ENCODE measurements at places on chromosomes 4 and X.

DNA sequence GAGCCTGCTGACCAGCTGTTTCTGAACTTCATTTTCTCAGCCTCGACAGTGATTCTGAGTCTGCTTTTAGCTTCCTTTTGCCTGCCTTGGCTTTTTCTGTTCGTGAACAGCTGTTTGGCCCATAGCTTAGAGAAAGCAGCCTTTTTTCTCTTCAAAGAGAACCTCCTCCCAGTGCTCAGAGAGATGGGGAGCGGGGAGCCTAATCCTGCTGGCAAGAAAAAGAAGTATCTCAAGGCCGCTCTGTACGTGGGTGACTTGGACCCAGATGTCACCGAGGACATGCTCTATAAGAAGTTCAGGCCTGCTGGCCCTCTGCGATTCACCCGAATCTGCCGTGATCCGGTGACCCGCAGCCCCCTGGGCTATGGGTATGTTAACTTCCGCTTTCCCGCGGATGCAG, 756 bp downstream of the PABPC5 start:
- DNase-seq, result no peak

DNA sequence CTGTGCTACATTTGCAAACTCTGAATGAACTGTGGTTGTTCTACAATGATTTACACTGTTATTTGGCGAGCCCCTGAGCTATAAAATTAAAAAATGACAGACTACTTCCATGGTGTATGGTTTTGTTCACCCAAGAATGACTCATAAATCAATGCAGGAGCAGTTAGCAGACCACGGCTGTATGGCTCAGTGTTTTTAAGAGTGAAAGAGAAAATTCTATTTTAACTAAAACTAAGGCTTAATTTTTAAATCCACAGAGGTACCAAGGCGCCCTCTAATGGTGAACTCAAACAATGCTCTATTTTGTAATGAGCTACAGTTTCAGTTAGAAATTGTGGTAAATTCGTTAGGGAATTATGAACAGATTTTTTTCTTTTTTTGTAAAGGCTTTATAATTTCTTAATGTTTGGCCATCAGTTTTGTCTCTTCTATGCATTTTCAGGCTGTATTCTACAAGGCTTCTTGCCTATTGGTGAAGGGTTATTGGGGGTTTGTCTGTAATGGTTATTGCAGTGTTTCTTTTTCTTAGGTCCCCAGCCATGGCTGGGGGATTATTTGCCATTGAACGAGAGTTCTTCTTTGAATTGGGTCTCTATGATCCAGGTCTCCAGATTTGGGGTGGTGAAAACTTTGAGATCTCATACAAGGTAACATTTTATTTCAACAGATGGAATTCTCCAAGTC, 32.5 kb downstream of the HMGB2 start:
- peak; percentile 47 for DNase-seq

- DNase-seq, result peak; percentile 31
Measured at GRCh38 chr4:2592572-2592971, 56.1 kb downstream of the FAM193A start.

GRCh38 chr4:123176605-123177004, 220.0 kb upstream of the SPRY1 start:
- DNase-seq, result no peak

GRCh38 chrX:31658360-31658759, 586.5 kb upstream of the FTHL17 start:
- DNase-seq, result peak; percentile 8

- no peak for DNase-seq
Measured at GRCh38 chrX:153926552-153926857, 441 bp upstream of the ARHGAP4 start.

DNA sequence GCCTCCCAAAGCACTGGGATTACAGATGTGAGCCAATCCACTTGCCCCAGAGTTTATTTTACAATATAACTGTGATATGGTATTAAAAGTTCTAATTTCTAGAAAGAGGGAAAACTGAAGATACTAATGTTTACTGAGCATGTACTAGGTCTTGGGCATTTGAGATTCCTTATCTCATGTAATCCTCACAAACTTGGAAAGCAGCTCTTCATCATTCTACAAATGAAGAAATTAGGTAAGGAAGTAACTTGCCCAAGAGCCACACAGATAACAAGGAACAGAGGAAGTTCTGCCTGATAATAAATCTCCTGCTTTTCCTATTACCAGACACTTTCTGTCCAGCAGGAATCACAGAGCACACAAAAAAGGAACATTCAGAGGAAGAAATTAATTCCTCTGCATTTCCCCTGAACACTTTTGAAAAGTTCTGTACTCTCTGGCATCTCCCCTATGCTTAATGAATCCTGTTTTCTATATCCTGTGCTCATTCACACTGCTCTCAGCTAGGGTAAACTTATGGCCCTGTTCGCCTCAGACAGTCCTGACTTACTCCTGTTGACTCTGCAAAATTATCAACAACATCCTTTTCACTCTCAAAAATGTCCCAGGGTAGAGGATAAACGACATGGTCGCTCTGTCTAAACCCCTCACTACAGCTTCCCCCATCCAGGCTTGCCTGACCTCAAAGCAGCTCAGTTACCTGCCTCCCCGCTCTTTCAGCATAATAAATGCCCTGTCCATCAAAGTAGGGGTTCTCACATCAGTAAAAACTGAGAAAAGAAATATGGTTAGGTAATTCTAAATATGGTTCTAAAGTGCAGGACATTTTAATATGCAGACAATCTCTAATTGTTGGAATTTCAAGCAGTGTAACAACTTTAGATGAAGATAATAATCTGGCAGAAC, 13.6 kb downstream of the SH3RF1 start:
- no peak for DNase-seq

DNA sequence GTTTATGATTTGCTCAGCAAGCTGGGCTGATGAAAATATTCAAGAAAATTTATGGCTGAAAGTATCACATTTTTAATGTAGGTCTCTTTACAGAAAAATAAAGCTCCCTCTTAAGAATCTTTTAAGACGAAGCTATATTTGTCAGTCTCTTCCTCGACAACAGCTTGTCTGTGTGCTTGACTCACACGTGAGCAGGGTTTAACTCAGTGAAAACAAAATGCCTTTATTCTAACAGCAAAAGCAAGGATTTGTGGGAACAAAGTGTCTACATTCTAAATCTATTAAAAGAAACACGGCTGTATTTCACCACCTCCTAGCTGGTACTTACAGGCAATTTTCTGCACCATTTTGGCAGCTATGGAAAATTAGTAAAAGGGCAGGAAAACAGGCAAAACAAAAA, 75.5 kb downstream of the NYX start:
- no peak for DNase-seq

- DNase-seq, result peak; percentile 93
Measured at GRCh38 chrX:3143043-3143799, 102.0 kb downstream of the ARSF start.

DNA sequence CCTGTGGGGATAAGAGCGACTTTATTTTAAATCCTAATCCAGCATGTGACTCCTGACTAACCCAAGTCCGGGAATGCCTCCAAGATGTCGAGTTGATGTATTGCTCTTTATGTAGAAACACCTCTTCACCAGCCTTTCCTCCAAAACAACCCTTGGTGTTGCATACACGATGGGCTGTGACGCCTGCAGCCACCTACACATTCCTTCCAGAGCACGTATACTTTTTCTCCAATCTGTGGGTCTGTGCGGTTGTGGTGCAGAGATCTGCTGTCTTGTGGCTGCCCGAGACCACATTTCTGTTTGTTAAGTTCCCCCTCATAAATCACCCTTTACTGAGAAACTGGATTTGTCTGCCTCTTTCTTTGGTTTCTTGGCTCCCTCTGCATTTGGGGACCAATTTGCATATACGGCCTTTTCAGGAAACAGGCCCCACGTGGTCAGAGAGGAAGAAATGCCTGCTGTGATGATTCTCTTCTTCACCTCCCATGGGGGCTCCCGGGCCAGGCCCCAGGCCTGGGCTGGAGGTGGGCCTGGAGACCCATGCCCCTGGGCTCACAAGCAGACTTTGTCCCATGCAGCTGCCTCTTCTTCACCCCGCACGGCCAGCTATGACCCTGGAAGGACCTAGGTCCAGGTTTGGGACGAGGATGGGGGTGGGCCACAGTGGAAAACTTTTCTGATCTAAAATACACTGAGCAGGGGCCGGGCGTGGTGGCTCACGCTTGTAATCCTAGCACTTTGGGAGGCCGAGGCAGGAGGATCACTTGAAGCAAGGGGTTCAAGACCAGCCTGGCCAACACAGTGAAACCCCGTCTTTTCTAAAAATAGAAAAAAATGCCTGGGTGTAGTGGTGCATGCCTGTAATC, 21.4 kb upstream of the AFAP1 start:
- peak; percentile 93 for DNase-seq

- DNase-seq, result peak; percentile 80
Measured at GRCh38 chr4:25308306-25308705, 4.3 kb upstream of the ZCCHC4 start.

GRCh38 chrX:133369065-133369464, 46.2 kb downstream of the GPC4 start:
- peak; percentile 67 for DNase-seq

DNA sequence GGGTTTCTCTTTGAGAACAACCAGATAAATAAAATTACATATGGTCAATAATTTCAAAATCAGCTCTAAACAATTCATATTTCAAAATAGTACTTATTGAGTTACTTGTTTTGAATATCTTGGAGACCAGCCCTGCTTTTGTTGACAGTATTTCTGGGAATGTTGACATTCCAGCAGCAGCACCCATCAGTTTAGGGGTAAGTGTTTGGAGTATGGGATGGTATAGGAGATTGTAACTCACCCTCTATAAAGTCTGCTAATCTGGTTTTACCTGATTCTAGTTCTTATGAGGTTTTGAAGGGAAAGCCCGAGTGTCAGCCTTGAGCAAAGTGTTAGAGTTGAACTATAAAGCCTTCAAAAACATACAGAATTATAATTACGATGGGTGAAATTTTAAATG, 139.2 kb upstream of the ANKRD50 start:
- DNase-seq, result no peak

DNA sequence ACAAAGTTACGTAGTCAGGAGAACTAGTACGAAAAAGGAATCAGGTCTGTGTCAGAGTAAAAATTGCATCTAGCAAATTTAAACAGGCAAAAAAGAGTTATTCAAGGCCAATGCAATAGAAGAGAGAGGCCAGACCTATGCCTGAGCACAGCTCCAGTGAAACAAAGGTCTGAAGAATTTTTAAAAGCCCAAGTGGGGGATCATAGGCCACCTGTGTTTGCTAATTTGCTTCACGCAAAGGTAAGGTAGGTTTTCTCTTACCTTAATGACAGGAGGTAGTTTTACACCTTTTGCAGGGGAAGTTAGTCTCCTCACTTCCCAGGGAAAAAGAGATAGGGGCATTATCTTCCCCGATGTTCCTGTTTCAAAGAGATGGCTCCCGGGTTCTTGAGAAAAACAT, 448.6 kb upstream of the TECRL start:
- DNase-seq, result no peak

- DNase-seq, result no peak
Measured at GRCh38 chr4:108203377-108203776, 34.6 kb upstream of the LEF1 start.

GRCh38 chrX:44542567-44543325, at the start of gene FUNDC1:
FUNDC1 (minus strand) TSS chrX:44542859; CDS start chrX:44542832, 27 bp downstream.
- DNase-seq, result peak; percentile 94

Data from MV-4-11 (cell line).